CD8-positive, alpha-beta memory T cell (primary cell): ENCODE measurements at places on chromosomes 4 and X.

DNA sequence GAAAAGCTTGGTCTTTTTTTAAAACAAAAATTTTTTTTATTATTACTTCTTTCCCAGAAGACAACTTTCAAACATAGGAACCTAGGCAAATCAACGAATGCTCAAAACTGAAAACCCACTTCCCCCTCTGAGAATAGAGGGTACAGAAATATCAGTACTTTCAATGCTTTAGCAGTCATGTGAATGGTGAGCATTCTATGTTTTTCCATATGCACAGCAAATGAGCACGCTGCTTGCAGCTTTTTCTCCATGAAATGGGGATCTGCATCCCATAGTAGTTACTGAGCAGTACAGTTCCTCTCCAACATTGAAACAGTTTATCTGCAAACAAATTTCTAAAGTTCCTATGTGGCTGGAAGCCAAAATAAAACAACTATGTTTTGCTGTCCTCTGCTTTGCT is 108.4 kb upstream of the BMP2K start:
- DNase-seq, result no peak

- peak; percentile 43 for DNase-seq
These were observed 151.5 kb downstream of the CORIN start for GRCh38 chr4:47686294-47686872.

GRCh38 chrX:113929004-113929403 is 654.9 kb upstream of the HTR2C start:
- no peak for DNase-seq

DNA sequence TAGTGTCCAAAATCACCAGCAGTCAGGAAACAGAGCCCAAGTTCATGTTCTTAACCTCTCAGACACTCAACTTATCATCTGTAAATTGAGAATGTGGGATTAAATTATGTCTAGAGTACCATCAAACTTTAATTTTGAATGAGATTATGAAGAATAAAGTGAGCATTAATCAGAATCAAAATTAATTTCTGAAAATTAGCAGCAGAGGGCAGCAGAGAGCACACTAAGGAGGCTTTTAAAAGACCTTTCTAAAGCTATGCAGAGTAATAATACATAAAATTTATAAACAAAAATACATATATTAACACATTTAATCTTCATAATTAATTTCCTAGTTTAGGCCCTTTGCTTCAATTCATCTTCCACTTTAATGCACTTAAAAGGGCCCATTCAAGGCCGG is 7.1 kb downstream of the TASL start:
- DNase-seq, result no peak

DNA sequence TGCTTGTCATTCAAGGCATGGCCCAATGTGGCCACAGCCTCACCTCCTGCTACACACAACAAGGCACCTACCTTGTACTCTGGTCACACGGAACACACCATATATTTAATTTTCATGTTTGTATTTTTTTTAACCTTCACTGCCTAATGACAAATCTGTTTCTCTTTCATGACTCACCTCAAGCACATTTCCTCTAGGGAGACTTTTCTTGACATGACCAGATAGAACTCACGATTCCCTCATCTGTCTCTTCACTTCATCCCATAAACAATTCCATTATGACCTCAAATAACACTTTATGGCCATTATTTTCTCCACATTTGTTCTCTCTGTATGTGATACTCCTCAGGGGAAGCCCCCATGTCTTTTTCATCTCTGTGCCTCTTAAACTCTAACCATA is 11.1 kb downstream of the DRP2 start:
- no peak for DNase-seq

DNA sequence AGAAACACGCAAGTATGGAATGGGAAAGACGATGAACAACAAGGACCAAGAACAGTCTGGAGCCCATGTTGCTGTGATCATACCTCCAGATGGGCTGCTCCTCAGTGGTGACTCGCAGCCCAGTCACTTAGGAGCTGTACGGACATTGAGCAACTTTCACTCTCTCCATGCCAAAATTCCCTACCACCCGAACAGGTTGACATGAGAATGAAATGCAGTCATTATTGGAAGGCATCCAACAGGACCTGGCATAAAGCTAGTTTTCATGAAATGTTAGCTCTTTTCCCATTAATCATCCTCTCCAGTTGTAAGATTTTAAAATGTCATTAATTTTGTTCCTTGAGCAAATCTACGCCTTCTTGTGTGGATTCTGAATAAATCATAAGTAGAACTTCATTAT is 82.7 kb upstream of the GPM6B start:
- DNase-seq, result no peak

DNA sequence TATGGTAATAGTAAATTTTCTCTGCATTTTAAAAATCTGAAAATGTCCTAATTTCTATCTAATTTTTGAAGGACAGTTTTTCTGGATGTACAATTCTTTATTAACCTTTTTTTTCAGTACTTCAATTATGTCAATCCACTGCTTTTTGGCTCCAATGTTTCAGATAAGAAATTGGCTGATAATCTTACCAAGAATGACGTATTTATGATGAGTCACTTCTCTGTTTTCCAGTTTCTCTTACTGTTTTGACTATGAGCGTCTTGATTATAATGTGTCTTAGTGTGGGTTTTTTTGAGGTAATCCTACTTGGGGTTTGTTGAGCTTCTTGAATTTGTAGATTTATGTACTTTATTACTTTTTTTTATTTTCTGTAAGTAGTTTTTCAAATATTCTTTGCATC is 47.2 kb downstream of the UGT2B11 start:
- DNase-seq, result no peak

GRCh38 chrX:151419782-151420181 is 22.8 kb downstream of the VMA21 start:
- no peak for DNase-seq

GRCh38 chr4:169254546-169254983 is 16.2 kb downstream of the SH3RF1 start:
- no peak for DNase-seq

- DNase-seq, result no peak
These were observed 12.0 kb downstream of the MAB21L2 start for GRCh38 chr4:150593996-150594395.

GRCh38 chrX:100410901-100411801 is 1.1 kb upstream of the PCDH19 start:
- no peak for DNase-seq

- DNase-seq, result no peak
These were observed 27.6 kb downstream of the MORF4L2 start for GRCh38 chrX:103658681-103659433.

DNA sequence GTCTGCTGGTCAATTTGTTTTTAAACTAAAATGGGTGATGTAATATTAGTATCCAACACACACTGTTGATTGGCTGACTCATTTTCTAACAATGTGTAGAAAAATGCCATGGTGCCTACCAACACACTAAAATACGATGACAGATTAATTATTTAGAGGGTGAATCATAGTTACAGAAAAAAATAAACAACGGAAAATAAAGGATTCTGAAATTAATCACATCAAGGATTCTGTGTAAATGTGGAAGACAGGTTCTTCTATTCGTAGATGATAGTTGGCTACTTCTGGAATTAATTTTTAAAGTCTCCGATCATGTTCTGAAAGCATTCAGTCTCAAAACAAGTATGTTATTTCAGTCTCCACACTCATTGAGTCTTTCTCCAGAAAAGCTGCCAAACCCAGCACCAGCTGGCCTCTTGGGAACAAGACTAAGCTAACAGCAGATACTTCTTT is 8.2 kb upstream of the IQCM start:
- DNase-seq, result no peak
